ENCODE measurements at places on chromosomes 2 and 18.

DNA sequence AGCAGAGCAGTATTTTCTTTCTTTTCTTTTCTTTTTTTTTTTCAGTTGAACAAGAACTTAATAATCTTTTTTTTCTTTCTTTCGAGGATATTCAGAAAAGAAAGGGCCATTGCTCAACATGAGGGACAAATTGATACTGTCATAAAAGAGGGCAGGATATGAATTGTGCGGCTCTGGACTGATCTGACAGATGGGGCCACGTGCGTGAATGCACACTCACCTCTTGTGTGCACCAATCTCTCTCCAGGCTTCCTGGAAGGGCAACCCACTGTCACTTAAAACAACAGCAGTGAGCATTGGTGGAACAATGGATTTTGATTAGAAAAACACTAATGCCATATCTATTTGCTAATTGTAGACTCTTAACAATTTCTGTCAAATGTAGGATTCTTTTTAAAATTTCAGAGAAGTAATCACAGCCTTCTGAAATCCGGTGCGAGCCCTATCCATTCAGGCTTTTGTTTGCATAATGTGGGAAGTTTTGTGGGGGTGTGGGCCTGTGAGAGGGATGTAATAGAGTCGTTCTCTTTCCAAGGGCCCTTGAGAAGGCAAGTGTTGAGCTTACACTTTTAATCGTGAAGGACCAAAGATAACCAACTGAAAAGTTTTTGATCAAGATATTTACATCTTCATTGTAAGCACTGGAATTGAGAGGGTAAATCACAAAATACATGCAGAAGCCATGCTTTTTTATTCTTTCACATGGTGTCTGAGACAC, 298.8 kb downstream of the SP3 start:
- DNase-seq = no peak

DNA sequence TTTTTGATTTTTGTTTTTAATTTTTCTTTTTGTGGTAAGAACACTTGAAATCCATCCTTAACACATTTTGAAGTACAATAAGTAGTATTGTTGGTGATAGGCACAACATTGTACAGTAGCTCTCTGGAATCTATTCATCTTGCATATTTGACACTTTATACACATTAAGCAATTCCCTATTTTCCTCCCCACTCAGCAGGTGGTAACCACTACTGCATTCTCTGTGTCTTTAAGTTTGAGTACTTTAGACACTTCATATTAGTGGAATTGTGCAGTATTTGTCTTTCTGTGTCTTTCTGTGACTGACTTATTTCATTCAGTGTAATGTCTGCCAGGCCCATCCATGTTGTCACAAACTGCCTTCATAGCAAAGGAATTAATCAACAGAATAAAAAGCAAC, 471.7 kb upstream of the CDH20 start:
- DNase-seq = no peak

DNA sequence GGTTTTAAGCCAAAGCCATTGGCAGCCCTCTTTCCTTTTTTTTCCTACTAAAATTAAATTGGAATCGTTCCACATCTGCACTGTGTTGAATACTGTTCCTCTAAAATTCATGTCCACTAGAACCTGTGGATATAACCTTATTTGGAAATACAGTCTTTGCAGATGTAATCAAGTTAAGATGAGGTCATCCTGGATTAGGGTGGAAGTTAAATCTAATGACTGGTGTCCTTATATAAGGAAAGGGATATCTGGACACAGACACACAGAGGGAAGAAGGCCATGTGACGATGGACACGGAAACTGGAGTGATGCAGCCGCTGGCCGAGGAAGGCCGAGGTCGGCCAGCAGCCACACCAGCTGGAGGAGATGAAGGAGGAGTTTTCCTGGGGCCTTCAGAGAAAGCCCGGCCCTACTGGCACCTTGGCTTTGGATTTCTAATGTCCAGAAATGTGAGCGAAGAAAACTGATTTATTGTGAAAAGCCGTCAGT, 49.4 kb downstream of the LONRF2 start:
- no peak for DNase-seq

DNA sequence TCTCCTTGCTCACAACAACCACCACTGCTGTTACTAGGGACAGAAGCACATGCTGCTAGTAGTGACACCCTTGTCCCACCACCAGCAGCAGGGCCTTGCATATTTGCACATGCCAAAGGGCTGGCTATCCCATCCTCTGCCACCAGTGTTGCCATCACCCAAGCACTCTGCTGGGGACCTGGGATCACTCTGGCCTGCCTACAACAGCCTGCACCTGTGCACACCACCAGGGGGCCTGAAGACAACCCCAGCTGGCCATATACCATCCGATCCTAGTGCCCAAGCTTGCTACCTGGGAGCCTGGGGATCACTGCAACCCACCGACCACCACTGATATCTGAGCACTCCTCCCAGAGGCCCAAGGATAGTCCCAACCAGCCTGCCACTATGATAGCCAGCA, 99.9 kb upstream of the FANCL start:
- DNase-seq = no peak

GRCh38 chr2:85756822-85757435, 3.1 kb downstream of the ATOH8 start:
- DNase-seq = no peak
